ENCODE measurements at places on chromosomes 7 and 10.

DNA sequence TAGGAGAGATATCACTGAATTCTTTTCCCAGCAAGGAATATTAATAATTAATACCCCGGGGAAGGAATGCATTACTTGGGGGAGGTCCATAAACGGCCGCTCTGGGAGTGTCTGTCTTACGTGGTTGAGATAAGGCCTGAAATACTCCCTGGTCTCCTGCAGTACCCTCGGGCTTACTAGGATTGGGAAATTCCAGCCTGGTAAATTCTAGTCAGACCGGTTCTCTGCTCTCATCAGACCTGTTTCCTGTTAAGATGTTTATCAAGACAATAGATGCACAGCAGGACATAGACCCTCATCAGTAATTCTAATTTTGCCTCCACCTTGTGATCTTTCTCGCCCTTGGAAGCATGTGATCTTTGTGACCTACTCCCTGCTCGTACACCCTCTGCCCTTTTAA is 162.8 kb upstream of the KCND2 start:
- no peak for DNase-seq

DNA sequence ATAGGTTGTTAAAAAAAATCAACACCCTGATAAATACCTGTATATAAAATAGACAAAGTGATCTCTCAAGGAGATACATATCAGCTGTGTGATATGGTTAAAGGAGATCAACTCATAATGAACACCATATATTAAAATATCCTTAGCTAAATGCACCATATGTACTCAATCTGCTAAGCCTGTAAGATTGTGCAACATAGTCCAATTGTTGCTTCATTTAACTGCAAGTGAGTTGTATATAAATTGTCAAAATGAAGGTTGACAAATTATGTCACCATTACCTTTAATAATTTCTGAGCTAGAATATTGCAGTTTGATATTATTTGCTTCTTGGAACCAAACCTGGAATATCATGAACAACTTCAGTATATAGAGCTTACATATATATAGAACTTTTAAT is 283.7 kb downstream of the MALRD1 start:
- DNase-seq: no peak

- no peak for DNase-seq
These were observed 340.7 kb upstream of the MKI67 start for GRCh38 chr10:128466831-128467371.

GRCh38 chr10:90087197-90088023 is 386.0 kb downstream of the KIF20B start:
- no peak for DNase-seq

- no peak for DNase-seq
These were observed 598 bp upstream of the ZEB1 start for GRCh38 chr10:31318382-31318853.

GRCh38 chr10:109166935-109167334 is 756.4 kb downstream of the XPNPEP1 start:
- DNase-seq: no peak

DNA sequence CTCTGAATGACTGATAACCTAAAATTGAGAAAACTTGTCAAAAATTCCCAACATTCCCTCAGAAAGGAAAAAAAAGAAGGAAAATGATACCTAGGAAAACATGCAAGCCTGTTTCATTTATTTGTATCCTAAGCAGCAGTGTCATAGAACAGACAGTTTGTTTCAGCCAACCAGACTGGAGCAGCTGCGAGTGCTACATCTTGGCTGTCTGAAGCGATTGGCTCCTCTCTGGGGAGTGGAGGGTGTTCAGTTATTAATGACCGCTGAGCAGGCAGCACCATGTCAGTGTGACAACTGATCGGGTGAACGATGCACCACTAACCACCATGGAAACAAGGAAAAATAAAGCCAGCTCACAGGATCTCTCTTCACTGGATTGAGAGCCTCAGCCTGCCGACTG is at the start of gene LRRN3:
TSS of gene LRRN3 (plus strand) at position 282 of the 400 bp plus-strand sequence. CDS start 31,646 bp downstream, outside the sequence.
- no peak for DNase-seq

DNA sequence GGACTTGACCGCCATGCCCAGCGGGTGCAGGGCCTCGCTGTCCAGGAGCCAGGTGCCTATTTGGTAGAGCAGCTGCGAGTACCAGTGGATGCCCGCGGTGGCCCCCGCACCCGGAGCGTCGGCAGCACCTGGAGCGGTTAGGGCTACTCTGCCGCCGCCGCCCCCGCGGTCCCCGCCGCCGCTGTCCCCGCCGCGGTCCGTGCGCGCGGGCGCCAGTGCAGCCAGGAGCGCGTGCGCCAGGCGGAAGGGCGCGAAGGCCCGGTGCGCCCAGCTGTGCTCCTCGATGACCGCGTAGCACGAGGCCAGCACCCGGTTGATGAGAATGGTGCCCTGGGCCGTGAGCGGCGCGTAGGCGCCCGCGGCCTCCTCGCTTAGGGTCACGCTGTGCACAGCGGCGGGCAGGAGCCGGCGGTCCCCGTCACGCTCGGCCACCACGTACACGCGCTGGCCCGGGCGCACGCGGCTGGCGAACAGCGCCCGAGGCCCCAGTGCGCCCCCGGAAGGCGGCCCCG is 9.3 kb downstream of the SHH start:
- no peak for DNase-seq
